ENCODE measurements at places on chromosomes 5 and 9.

DNA sequence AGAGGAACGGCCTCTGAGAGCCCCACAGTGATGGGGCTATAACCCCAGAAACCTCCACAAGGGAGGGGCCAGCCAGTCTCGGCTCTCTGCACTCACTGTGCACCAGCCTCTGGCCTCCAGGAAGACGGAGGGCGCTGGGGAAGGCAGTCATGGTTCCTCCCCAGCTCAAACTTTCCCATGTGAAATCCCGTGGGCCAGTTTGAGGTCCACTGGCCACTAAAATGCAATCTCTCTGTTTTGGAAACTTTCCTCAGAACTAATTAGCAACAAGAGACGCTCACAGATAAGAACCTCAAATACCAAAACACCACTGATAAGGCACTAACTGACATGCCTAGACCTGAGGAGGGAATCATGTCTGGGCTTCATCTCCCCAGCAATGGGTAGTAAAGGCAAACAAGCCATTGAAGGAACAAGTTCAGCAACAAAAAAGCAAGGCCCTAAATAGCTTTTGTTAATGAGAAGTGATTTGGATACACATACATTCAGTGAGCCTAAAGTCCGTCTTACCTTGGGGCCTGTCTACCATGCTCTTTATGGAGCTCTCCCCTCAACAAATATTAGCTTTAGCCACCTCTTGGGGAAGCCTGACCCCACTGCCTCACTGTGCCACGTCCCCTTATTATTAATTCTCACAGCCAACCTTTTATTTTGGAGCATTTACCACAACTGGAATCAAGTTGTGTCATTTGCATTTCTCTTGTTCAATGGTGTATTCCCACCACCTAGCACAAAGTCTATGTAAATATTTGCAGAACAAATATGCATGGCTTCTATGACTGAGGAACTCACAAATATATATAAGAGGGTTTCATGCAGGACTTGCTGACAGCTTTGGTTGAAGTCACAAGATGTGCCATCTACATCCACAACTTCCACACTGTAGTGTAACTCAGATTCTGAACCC, 56.1 kb upstream of the GLRX start:
- DNase-seq, result no peak

- DNase-seq, result no peak
These were observed 81.3 kb upstream of the IER5L start for GRCh38 chr9:129259375-129259774.

DNA sequence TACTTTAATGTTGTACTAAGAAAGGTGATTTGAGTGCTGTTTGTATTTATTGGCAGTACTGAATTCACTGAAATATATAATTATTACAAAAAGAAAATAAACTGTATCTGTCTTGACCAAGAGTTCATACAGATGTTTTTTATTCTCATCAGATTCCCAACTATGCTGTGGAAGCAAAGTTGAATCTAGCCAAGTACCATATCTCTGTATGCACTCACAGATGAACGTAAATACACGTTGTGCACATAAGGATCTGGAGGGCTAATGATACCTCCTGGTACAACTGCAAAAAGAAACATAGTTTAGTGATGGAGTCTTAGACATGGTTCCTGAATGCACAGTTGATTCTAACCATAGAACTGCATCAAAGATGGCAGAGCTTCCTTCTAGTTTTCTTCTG, 169.4 kb downstream of the CD180 start:
- DNase-seq, result no peak

GRCh38 chr5:61949679-61950435, 356.1 kb upstream of the KIF2A start:
- no peak for DNase-seq

DNA sequence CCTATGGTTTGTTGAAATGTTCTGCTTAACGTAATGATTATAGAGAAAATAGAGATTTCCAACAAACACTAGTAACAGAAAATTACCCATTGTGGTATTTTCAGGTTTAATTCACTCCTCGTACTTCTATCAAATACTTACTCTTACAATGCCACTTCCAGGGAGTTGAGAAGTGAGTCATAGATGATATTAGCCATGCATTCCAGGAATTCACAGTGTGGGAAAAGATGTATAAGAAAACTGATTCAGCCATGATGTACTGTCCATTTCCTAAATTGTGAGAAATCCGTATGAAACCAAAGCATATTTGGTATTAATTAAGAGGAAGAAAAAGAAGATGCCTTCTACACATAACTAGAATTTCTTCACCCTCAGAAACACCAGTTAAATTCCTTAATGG, 1854.6 kb upstream of the WWC1 start:
- peak; percentile 13 for DNase-seq

DNA sequence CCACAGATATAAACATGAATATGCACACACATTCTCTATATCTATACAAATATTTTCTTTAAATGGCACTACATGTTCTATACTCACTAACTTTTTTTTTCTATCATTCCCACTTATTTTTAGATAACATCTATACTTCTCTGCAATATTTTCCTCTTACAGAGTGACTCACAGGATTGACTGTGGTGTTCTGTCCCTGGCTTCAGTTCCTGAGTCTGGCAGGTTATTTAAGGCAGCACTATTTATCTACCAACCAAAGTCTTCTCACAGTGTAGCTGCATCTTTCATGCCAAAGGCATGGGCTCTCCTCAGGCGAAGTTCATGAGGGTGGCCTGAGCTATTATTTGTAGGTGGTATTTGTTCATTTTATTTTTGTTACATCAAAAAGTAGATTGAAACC, 409.0 kb downstream of the PRR16 start:
- DNase-seq, result no peak

DNA sequence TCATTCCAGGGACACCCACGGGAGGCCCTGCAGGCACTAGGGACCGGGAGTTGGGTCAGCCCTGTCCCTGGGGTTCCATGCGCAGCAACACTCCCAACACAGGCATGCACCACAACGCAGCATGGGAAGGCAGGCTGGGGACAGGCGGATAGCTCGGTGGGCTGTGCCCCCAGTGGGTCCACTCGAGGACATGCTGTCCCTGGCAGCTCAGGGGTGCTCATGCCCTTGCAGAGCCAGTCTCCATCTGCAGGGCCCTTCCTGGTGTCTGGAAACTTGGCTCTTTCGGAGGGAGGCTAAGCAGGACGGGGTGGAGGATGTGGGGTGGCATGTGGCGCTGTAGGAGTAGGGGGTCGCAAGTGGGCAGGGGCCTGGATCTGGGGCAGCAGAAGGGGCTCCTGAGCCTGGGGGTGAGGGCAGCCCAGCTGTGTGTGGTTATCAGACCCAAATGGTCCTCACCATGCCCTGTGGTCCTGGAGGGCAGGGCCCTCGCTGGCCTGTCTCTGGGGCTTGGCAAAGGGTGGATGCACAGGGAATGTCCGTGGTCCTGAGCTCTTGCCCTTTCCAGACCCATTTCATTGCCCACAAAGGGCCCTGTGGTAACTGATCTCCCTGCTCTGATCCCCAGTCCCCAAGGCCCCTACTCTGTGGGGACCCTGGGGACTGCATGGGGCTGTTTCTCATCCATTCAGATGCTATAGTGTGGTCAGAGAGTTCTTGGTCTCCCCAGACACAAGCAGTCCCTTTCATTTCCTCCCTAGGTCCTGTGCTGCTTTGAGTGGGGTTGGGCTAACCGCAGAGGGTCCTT, 90.3 kb upstream of the PHYKPL start:
- DNase-seq, result no peak

GRCh38 chr5:126355940-126356339, 67.3 kb upstream of the GRAMD2B start:
- DNase-seq, result no peak

GRCh38 chr5:16051246-16051755, 128.3 kb downstream of the MARCHF11 start:
- no peak for DNase-seq

GRCh38 chr5:16144416-16144815, 35.2 kb downstream of the MARCHF11 start:
- no peak for DNase-seq
